ENCODE measurements at places on chromosomes 16 and 17.

DNA sequence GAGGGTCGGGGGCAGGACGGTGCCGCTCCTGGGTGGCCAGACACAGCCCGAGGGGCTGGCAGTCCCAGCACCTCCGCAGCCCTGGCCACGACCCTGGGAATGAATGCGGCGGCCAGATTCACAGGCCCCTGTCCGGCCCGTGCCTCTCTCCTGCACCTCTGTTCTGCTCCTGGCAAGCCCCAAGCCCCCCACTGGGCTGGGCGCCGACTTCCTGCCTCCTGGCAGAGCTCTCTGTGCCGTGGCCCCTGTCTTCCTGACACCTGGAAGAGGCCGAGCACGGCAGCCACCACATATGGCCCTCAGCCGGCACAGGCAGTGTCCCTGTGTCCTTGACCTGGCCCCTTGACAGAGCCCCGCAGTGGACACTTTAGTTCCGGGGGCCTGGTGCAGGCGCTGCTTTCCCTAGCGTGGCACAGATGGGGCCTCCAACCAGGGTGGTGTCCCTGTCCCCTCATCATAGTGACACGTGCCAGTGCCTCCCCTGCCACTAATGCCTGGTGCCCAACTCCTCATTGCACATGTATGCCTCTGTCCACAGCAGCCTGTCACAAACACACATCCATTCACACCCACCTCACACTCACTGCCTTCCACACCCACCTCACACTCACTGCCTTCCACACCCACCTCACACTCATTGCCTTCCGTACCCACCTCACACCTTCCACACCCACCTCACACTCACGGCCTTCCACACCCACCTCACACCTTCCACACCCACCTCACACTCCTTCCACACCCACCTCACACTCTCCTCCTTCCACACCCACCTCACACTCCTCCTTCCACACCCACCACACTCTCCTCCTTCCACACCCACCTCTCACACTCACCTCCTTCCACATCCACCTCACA, 110.6 kb upstream of the PLCG2 start:
- DNase-seq: no peak

- no peak for DNase-seq
Observed at GRCh38 chr16:57238682-57239081, 6.4 kb upstream of the ARL2BP start.

- no peak for DNase-seq
Observed at GRCh38 chr17:41655611-41656111, 31.3 kb upstream of the KRT17 start.

GRCh38 chr16:85237817-85238216, 125.5 kb upstream of the CIBAR2 start:
- no peak for DNase-seq

GRCh38 chr17:57234061-57234738, 22.1 kb upstream of the MSI2 start:
- no peak for DNase-seq

DNA sequence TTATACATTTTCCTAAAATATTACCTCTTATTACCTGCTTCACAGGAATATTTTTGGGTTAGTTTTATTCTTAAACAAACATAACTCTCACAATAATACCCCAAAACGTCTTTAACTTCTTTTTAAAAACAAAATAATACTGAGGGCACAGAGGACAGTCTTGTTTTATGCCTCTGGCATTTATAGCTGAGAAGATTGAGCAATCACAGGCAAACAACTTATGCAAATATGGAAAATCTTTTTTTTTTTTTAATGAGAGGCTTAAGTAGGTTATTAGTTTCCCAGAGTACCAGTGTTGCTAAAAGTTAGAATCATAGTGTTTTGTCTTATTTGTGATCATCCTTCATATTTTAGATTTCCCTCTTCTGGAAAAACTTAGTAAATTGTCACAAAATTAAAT, 195.0 kb downstream of the FTO start:
- DNase-seq: no peak

GRCh38 chr17:65022751-65023700, 33.5 kb downstream of the GNA13 start:
- DNase-seq: no peak

- no peak for DNase-seq
Observed at GRCh38 chr16:81165411-81166097, 69.4 kb upstream of the GCSH start.

GRCh38 chr16:11224894-11225676, 30.9 kb downstream of the SOCS1 start:
- DNase-seq: peak; percentile 52

GRCh38 chr16:25109643-25110042, 1.9 kb upstream of the LCMT1 start:
- no peak for DNase-seq

DNA sequence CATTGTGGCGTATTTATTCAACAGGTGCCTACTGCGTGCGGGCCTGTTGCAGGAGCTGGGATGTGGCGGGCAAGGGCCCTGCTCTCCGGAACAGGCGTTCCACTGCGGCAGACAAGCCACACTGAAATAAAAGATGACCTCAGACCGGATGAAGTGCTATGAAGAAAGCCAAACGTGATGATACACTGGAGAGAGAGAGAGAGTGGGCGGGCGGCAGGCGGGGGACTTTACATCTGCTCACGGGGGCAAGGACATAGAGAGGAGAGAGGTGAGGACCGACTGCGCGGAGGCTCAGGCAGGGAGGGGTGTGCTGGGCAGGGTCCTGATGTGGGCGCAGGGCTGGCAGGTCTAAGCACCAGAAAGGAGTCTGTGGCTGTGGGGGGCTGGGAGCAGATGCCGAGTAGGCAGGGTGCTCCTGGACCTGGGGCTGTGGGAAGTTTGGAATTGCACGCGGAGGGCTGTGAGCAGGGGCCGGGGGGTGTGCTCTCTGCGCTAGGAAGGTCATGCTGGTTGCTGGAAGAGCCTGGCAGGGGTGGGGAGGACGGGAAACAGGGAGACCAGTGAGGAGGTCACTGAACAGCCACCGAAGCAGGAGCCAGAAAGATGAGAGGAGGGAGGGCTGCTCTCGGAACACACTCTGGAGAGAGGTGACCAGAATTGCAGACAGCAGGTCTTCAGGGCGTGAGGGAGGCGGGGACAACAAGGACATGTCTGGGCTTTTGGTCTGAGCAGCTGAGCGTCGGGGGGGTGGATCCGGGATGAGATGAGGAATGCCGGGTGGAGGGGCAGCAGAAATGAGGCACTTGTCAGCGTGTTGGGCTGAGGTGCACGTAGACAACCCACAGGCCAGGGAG, 9.9 kb downstream of the MXRA7 start:
- DNase-seq: no peak

- no peak for DNase-seq
Observed at GRCh38 chr17:35801583-35802224, 6.3 kb upstream of the MMP28 start.

GRCh38 chr16:9072806-9073341, 18.6 kb upstream of the HAPSTR1 start:
- no peak for DNase-seq

GRCh38 chr17:32286518-32286900, 20.9 kb downstream of the RHBDL3 start:
- DNase-seq: no peak

GRCh38 chr17:83057793-83058265, 21.6 kb upstream of the METRNL start:
- no peak for DNase-seq

- DNase-seq: peak; percentile 17
Observed at GRCh38 chr16:1378804-1379303, 27.1 kb downstream of the GNPTG start.

DNA sequence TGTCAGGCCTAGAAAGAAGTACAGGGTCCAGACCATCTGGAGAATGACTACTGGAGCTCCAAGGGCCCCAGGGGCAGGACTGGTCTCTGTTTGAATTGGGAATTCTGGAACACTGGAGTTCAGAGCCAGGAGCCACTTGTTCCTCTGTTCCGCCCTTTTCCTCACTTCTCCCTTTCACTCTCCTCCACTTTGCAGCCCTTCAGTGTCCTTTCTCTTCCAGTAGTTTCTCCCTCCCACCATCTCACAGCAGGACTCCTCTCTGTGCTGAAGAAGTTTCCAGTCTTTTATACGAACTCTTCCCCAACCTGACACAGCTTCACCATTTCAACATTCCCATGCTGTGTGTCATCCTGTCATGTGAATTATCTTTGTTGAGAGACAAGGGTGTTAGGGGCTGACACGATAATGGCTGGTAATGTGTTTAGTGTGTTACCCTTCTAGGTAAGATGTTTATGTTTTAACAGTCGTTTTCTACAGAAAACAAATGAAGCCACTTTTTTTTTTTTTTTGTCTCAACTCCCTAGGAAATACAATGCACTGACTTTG, 180.3 kb upstream of the MYOCD start:
- DNase-seq: no peak
